ENCODE measurements at places on chromosomes 4 and X. TPM values are rescaled to one million over a fixed set of nuclear protein-coding genes. Genes with fewer than 3 reads are reported as not detected.

GRCh38 chrX:44439242-44439794 is 95.8 kb upstream of the EFHC2 start:
- no peaks in the 10 kb centered on the region for H3K36me3 ChIP-seq
- no peaks in the 10 kb centered on the region for H3K27me3 ChIP-seq
- no peaks in the 10 kb centered on the region for H3K4me1 ChIP-seq
- no peak for DNase-seq

- H3K36me3 ChIP-seq = no peaks in the 10 kb centered on the region
- no peak overlapping the region for H3K27ac ChIP-seq
- H3K27me3 ChIP-seq = no peaks in the 10 kb centered on the region
- no peak overlapping the region for H3K4me3 ChIP-seq
- H3K4me1 ChIP-seq = no peaks in the 10 kb centered on the region
Measured at GRCh38 chrX:100599456-100599855, 14.7 kb downstream of the TNMD start.

GRCh38 chr4:152937336-152938236 is 1.5 kb downstream of the FHDC1 start:
- DNase-seq = no peak
- H3K4me3 ChIP-seq = peak overlapping the region; percentile 86
- no peaks in the 10 kb centered on the region for H3K36me3 ChIP-seq

Gene ADH5
- total RNA-seq = 129 TPM

Gene SH2D1A
- 0.74 TPM for total RNA-seq

DNA sequence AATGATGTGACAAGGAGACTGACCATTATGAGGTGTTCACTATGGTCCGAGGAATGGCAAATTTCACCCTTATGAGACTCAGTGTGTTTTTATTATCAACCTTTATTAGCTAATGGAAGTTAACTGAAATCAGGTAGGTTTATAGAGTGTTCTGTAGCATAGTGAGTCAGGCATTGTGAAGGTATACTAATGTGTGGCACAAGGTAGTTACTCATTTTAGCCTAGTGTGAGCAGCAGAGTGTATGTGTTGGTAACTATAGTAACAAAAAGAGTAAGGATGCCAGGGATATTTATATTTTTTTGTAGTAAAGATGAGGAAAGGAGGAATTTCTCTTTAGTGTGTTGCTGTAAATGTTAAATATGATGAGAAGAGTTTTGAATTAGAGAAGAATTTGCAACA is 12.0 kb downstream of the PDLIM5 start:
- no peak overlapping the region for H3K27ac ChIP-seq
- peaks cover 17% of the 10 kb centered on the region for H3K4me1 ChIP-seq
- no peak overlapping the region for H3K4me3 ChIP-seq
- H3K27me3 ChIP-seq = no peaks in the 10 kb centered on the region

DNA sequence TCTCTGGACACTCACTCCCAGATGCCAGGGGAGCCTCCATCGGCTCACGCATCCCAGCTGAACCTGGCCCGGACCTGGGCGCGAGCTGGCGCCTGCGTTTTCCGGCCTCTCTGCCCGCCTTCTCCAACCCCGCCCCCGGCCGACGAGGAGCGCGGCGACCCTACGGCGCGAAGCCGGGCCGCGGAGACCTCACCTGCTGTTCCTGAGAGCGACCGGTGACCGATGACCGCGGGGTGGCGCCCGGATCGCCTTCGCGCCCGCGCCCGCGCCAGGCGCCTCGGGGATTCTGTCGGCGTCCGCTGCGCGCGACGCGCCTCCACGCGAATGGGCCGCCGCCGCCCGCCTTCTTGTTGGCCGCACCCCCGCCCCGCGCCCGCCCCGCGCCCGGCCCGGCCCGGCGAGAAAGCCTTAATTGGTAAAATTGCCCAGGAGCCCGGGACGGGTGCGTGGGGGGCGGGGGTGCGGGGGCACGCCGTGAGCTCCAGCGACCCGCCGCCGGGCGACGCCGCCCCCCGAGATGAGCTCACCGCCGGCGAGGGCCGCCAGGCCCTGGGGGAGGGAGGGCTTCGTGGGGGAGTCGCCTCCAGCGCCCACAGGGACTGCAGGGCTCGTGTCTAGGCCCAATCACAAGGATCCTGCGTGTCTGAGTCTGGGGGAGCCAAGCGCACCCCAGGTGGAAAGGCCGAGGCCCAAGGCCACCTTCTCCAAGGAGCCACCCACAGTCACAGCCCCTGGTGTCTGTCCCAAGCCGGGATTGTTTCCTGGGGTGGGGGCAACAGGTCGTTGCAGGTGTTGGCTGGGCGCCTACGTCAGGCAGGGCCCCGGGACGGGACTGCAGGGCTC is at the start of gene FLNA:
TSS of gene FLNA (minus strand) at position 322 of the 843 bp plus-strand sequence. CDS start 3,389 bp downstream, outside the sequence.
- H3K4me1 ChIP-seq = peaks cover 26% of the 10 kb centered on the region
- DNase-seq = no peak
- no peaks in the 10 kb centered on the region for H3K36me3 ChIP-seq
- H3K4me3 ChIP-seq = peak within 1 kb of the TSS; percentile 66
- peak within 1 kb of the TSS; percentile 86 for H3K27ac ChIP-seq
- no peaks in the 10 kb centered on the region for H3K27me3 ChIP-seq

Gene ODAPH
- total RNA-seq = not detected

DNA sequence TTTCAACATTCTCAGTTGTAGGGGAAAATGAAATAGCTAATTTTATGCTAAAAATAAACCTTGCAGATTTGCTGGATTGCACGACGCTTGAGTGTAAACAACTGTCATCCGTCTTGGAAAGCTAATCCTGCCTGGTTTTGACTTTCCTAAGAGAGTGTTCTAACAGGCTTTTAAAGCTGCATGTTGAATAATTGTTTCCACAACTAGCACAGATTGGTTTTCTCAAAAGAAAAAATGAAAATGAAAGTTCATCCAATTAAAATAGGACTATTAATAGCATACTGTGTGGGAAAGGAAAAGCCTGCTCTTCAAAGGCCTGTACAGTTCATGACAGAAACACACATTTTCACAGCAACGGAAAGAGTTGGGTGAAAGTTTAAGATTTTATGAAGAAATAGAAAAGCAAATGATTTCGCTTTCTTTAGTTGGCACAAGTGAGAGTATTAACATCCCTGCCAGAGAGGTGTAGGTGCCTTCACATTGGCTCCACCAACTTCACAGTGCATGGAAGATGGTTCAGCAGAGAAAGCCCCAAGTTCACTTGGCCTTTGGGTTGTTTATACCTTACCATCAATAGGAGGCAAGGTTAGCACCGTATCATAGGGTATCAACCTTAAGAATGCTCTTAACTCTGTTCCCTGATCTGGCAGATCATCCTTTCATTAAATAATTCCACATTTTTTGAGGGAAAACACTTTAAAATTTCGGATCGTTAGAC is 140.0 kb upstream of the GUCY1A1 start:
- no peaks in the 10 kb centered on the region for H3K36me3 ChIP-seq
- no peaks in the 10 kb centered on the region for H3K27me3 ChIP-seq
- H3K4me1 ChIP-seq = no peaks in the 10 kb centered on the region
- no peak for DNase-seq
- H3K27ac ChIP-seq = peak overlapping the region; percentile 82

Gene SMIM10
- 13.8 TPM for total RNA-seq

DNA sequence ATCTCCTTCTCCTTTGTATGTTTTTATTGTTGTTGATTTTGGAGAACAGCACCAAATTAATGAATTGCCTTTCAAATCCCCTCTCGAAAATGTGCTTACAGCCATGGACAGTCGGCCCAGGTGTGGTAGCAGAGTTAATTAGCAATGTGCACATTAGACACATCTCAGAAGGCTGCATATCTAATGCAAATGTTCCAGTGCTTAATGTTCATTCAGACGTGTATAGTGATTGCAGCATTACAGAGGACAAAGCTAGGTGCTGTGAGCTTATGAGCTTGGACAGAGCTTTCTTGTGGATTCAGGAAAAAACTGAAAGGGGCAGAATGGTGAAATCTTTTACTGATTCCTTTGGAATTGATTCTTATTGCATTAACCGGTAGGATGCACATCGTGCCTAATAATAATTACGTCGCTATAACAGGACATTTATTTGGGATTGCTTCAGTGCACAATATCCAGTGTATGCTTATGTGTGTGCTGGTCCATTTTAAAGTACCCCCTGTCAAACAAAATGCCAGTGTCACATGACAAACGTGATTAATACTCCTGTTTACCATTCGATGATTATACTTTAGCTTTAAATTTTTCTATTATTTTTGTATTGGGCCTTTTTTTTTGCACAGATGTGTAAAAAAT is 552.9 kb upstream of the EPHA5 start:
- H3K27ac ChIP-seq = no peak overlapping the region
- DNase-seq = no peak
- H3K27me3 ChIP-seq = no peaks in the 10 kb centered on the region

- no peaks in the 10 kb centered on the region for H3K36me3 ChIP-seq
- H3K27me3 ChIP-seq = no peaks in the 10 kb centered on the region
- H3K27ac ChIP-seq = no peak overlapping the region
- no peaks in the 10 kb centered on the region for H3K4me1 ChIP-seq
- H3K4me3 ChIP-seq = no peak overlapping the region
Measured at GRCh38 chrX:103789004-103789403, 12.4 kb downstream of the PLP1 start.

- no peaks in the 10 kb centered on the region for H3K27me3 ChIP-seq
- H3K27ac ChIP-seq = no peak overlapping the region
- no peak overlapping the region for H3K4me3 ChIP-seq
- no peaks in the 10 kb centered on the region for H3K4me1 ChIP-seq
Measured at GRCh38 chr4:17647176-17647806, 32.9 kb downstream of the MED28 start.

Gene USP17L20
- not detected for total RNA-seq

Gene TLR7
- total RNA-seq = not detected

GRCh38 chrX:34560180-34560579 is 96.9 kb downstream of the TMEM47 start:
- H3K27ac ChIP-seq = no peak overlapping the region
- H3K27me3 ChIP-seq = no peaks in the 10 kb centered on the region
- no peaks in the 10 kb centered on the region for H3K4me1 ChIP-seq
- DNase-seq = no peak

Gene GC
- total RNA-seq = not detected
